ENCODE measurements at places on chromosomes 7 and 10. TPM values are rescaled to one million over a fixed set of nuclear protein-coding genes. Genes with fewer than 3 reads are reported as not detected.

GRCh38 chr10:50653758-50654157, 30.0 kb upstream of the SGMS1 start:
- DNase-seq: no peak

- no peak for DNase-seq
Observed at GRCh38 chr7:75711656-75712514, 26.9 kb downstream of the HIP1 start.

GRCh38 chr7:106841896-106842390, 23.1 kb upstream of the PIK3CG start:
- no peak for DNase-seq

DNA sequence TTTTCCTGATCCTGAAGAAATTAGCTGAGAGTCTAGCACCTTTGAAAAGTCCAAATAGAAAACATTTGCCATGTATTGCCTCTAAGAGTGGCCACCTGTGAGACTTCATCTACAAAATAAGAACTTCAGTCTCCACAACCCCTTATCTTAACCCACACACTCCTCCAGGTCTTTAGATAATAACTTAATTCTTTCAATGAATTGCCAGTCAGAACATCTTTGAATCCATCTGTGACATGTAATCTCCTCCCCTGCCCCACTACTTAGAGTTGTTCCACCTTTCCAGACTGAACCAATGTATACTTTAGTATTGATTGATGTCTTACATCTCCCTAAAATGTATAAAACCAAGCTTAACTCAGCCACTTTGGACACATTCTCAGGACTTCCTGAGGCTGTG, 84.4 kb upstream of the FAM171A1 start:
- no peak for DNase-seq

GRCh38 chr7:49398746-49399145, 374.7 kb upstream of the VWC2 start:
- no peak for DNase-seq

GRCh38 chr7:151637781-151638261, 118.1 kb upstream of the RHEB start:
- DNase-seq: no peak

DNA sequence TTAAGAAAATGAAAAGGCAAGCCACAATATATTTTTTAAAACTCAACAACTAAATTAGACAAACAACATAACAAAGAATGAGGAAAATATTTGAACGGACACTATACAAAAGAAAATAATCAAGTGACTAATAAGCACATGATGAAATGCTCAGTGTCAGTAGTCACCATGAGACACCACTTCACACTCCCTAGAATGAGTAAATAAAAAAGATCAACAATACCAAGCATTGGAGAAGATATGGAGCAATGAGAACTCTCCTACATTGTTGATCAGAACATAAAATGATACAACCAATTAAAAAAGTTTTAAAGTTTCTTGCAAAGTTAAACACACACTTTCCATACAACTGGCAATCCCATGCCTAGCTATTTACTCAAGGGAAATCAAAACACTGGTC, 222.2 kb downstream of the C7orf25 start:
- DNase-seq: no peak

DNA sequence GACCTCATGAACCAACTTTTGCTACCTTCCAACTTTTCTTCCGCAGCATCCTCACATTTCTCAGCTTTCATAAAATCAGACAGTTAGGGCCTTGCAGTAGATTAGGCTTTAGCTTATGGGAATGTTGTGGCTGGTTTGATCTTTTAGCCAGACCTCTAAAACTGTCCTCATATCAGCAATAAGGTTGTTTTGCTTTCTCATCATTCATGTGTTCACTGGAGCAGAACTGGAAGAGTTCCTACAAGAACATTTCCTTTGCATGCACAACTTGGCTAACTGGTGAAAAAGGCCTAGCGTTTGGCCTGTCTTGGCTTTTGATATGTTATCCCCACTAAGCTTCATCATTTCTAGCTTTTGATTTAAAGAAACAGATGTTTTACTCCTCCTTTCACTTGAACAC, 130.0 kb upstream of the LRRTM3 start:
- DNase-seq: no peak

DNA sequence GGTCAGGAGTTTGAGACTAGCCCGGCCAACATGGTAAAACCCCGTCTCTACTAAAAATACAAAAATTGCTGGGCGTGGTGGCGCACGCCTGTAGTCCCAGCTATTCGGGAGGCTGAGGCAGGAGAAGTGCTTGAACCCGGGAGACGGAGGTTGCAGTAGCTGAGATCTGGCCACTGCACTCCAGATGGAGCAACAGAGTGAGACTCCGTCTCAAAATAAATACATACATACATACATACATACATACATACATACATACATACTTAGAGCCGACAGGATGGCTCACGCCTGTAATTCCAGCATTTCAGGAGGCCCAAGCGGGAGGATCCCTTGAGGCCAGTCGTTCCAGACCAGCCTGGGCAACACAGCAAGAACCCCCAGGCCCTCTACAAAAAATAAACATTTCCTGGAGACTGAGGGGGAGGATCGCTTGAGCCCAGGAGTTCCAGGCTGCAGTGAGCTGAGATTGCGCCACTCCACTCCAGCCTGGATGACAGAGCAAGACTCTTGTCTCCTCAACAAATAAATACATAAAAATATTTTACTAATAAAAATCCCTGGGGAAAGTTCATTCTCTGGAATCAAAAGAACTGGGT, 90.9 kb upstream of the TNRC18 start:
- DNase-seq: no peak

GRCh38 chr10:121627876-121628581, 29.8 kb upstream of the FGFR2 start:
- DNase-seq: no peak

- DNase-seq: no peak
Observed at GRCh38 chr10:35561715-35562114, 43.4 kb upstream of the GJD4 start.

- DNase-seq: no peak
Observed at GRCh38 chr7:116583653-116584052, 58.8 kb downstream of the CAV1 start.

DNA sequence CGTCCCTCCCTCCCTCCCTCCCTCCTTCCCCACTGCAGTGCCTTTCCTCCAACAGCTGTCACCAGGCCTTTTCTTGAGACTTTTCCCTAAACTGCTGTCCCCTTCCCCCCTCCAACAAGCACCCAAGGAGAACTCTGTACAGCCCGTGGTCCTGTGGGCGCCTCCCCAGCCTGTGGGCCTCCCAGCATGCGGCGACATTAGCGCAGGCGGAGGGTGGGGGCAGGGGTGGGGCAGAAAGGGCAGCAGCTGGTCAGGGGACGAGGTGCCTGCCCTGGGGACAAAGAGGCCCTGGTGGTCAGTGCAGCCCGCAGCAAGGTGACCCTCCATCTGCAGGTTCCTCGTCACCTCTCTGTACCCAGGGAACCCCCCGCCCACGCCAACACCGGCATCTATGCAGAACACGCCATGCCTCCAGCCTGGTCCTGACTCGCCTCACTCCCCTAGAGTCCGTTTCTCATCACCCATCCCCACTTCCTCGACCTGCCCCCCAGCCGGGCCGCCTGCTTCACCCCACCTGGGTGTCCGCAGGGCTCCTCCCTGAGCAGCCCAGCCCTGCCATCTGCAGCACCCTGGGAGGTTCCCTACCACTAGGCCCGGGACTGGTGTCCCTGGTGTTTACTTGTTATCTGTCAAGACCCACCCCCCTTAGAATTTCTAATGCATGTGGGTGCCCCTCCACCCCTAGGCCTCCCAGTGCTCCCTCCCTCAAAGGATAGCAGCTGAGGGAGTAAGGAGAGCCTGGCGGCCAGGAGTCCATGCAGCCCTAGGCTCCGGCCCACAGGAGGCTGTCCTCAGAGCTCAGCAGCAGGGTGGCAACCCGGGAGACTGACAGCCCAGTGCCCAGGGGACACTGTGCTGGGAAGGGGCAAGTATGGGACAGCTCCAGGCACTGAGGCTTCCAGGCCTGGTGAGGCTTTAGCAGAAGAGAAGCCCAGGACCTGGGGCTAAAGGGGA, 147.8 kb downstream of the ARHGAP22 start:
- DNase-seq: no peak

DNA sequence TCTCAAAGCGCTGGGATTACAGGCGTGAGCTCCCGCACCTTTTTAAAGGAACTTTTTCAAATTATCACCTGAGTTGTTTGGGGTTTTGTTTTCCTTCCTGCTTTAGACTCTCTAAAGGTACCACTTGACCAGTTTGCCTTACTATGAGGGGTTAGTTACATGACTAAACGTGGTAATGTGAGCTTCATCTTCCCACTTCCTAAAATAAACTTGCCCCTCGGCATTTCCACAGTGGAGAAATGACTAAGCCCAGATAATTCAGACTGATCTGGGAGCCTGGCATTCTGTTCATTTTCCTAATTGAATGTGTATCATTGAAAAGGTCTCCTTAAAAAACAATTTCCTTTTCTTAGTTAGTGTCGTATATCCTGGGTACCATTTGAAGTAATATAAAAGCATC, 163.4 kb downstream of the PLXDC2 start:
- DNase-seq: no peak

The RAMP3 gene
- 0.14 TPM for total RNA-seq

The SAMD9 gene
- total RNA-seq: 9.3 TPM
